ENCODE measurements at places on chromosomes 13 and 19.

- no peak for DNase-seq
Observed at GRCh38 chr13:42524487-42525034, 49.4 kb upstream of the TNFSF11 start.

- DNase-seq: no peak
Observed at GRCh38 chr13:95226932-95227695, 74.1 kb downstream of the ABCC4 start.

DNA sequence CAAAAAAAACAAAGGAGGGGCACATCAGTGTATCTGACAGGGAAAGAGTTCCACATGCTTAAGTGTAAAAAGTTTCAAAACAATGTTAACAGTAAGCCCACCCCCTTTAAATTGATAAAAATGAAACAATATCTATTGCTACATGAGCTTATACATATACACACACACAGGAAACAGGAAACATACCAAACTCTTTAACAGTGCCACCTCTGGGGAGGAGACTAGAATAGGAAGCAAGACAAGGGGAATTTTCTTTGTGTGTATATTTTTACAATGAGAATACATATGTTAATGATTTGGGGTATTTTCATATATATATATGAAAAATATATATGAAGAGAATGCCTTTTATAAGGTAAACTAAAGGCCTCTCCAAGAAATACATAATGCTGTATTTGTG is 44.7 kb downstream of the TPT1 start:
- DNase-seq: no peak

GRCh38 chr13:83211301-83211700 is 671.0 kb downstream of the SLITRK1 start:
- no peak for DNase-seq

DNA sequence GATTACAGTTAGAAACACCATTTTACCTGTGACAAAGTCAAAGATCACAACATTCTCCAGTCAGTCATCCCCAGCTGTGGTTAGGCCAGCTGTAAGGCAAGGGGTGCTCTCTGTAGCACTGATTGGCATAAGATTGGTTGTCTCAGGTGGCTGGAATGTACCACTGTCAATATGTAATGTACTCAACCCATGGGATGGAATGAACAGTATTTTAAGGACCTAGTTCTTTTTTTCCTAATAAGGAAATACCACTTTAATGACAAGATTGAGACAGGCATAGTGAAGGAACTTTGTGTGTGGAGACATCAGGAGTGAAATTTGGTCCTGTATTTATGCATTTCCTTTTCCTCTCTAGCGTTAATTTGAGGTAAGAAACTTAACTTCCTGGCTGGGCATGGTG is 310.7 kb downstream of the ITGBL1 start:
- no peak for DNase-seq

GRCh38 chr13:111662451-111662850 is 342.0 kb downstream of the TEX29 start:
- no peak for DNase-seq

DNA sequence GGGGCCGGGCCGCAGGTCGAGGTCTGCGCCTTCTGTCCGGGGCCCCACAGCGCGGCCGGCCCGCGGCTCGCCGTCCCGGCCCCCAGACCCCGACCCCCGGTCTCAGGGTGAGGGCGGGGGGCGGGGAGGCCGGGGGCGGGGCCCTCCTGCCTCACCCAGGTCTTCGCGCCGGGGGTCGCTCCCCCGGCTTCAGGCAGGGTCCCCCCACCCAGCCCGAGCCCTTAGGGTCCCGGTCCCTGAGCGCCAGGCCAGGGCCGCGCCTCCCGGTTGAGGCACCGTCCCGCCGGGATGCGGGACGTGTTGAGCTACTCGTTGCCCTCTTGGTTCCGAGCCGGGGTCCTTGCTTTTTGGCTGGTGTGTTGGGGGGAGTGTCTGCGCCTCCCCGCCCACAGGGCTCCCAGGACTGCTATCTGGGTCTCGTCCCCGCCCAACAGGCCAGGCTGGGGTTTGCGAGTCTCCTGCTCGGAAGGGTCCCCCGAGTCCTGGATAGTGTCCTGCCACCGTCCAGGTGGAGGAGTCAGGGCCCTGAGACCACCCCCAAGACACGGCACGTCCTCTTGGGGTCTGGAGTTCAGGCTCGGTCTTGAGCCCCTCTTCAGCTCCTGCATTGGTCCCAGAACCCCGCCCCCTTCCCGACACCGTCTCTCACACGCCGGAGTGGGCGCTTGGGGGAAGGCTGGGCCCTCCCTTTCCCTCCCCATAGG is 452 bp downstream of the PIAS4 start:
- peak; percentile 22 for DNase-seq

DNA sequence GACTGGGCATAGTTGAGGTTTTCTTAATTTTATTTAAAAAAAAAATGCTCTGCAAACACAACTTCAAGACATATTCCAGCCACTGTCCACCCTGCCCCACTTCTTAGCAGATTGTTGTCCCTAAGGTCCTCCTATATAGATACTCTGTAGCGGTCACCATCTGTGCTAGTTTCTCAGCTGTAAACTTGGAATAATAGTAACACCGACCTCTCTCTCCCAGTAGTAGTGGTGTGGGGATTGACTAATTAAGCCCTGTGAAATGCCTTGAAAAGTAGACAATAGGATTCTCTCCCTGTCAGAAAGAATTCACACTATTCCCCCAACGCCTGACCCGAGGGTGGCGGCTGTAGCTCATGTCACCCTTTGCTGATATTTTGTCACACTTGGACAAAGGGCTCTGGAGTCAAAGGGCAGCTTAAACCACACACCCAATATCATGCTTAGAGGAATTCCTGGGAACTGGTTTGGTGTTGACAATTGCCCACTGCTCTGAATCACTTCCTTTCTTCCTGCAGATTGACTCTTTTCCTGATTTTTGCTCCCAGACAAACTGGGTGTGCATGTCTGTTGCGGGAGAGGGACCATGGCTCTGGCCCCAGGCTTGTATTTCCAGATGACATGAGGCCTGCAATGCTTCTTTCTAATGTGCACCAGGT is 9.2 kb upstream of the SERP2 start:
- DNase-seq: peak; percentile 66

GRCh38 chr13:44096901-44097300 is 217.2 kb downstream of the LACC1 start:
- DNase-seq: no peak

DNA sequence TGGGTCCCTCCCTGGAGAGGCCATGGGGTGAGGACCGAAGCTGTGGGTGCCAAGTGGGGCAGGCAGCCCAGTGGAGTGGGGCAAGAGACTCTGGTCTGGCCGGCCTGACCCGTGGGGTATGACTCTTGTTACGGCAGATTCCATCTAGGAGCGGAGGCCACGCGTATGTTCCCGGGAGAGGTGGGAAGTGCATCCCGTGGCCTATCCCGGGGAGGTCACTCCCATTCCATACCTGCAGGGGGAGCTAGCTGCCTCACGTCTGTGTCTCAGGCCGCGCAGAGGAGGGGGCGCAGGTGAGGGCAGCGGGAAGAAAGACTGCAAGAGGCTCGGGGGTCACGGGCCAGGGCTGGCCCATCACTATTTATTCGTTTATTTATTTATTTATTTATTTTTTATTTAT is 4.9 kb downstream of the CSNK1G2 start:
- no peak for DNase-seq

- DNase-seq: no peak
Observed at GRCh38 chr13:37407156-37407555, 191.4 kb downstream of the POSTN start.

GRCh38 chr13:103282571-103283450 is 216.6 kb upstream of the SLC10A2 start:
- no peak for DNase-seq

DNA sequence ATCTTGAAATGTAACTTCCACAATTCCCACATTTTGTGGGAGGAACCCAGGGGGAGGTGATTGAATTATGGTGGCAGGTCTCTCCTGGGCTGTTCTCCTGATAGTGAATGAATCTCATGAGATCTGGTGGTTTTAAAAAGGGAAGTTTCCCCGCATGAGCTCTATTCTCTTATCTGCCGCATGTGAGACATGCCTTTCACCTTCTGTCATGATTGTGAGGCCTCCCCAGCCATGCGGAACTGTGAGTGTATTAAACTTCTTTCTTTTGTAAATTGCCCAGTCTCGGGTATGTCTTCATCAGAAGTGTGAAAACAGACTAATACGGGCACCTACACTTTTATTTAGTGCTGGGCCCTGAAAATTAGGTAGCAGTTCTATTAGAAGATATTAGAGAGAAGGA is 45.8 kb downstream of the TNFSF13B start:
- DNase-seq: no peak

DNA sequence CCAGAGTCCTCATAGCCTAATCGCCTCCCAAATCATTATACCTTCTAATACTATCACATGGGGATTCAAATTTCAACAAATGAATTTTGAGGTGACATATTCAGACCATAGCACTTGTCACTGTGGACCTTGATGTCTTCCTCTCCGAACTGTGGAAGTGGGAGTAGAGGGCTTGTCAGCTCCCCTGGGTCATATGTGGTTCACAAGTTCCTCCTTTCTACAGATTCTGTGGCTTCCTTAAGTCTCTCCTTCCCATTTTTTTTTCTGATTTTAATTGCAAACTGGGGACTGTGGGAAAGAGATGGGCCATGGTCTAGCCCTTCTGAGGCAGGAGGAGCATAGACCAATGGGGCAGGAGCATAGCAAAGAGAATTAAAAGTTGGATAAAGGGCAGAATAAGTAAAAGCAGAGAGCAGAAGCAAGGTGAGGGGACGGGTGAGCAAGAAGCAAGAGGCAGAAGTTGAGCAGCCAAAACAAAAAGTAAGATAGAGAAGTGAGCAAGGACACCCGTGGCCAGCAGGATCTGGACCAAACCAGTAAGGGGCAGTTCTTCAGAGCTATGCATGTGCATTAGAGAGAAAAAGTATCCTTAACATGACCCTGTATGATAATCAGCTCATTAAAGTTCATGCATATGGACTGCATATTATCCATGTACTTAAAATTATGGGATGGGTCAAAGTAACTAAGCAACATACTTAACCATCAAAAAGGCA is 2.6 kb upstream of the SIGLEC7 start:
- no peak for DNase-seq

GRCh38 chr19:7386308-7386707 is 37.6 kb downstream of the ARHGEF18 start:
- DNase-seq: no peak

GRCh38 chr13:19860884-19861655 is 2.4 kb downstream of the ZMYM5 start:
- DNase-seq: peak; percentile 3

GRCh38 chr19:8504171-8504570 is 1.7 kb upstream of the PRAM1 start:
- DNase-seq: no peak

DNA sequence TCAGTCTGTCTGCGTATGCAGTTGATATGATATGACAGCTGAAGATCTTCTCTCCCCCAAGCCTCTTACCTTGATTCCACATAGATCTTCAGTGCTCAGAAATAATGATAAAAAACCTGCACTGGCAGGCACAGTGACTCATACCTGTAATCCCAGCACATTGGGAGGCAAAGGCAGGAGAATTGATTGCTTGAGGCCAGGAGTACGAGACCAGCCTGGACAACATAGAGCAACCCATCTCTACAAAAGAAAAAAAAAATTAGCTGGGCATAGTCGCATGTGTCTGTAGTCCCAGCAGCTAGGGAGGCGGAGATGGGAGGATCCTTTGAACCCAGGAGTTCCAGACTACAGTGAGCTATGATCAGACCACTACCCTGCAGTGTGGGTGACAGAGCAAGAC is 551.0 kb upstream of the MIR17HG start:
- no peak for DNase-seq

- no peak for DNase-seq
Observed at GRCh38 chr13:106633321-106633720, 65.4 kb upstream of the ARGLU1 start.

- DNase-seq: no peak
Observed at GRCh38 chr13:99042521-99043250, 64.8 kb upstream of the DOCK9 start.

- no peak for DNase-seq
Observed at GRCh38 chr13:97120346-97120745, 101.8 kb upstream of the MBNL2 start.

GRCh38 chr19:45424191-45425058 is 708 bp upstream of the ERCC1 start:
- DNase-seq: peak; percentile 87

- DNase-seq: no peak
Observed at GRCh38 chr13:99351772-99352171, 44.6 kb upstream of the GPR183 start.

DNA sequence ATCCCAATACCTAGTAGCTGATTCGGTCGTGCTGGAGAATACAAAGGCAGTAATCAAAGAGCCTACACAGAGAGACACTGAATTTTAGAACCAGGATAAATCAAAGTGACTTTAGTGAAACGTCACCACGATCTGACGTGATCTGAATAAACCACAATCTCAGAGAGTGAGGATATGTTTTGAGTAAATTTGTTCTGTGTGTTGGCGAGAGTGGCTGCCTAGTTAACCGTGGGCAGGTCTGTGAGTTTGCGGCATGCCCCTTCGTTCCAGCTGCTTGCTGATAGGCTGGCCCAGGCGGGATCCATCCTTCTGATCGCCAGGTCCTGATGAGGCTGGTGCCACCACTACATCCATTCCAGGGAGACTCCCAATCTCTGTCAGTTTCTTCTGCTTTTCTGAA is 40.4 kb downstream of the LRCH1 start:
- DNase-seq: no peak

DNA sequence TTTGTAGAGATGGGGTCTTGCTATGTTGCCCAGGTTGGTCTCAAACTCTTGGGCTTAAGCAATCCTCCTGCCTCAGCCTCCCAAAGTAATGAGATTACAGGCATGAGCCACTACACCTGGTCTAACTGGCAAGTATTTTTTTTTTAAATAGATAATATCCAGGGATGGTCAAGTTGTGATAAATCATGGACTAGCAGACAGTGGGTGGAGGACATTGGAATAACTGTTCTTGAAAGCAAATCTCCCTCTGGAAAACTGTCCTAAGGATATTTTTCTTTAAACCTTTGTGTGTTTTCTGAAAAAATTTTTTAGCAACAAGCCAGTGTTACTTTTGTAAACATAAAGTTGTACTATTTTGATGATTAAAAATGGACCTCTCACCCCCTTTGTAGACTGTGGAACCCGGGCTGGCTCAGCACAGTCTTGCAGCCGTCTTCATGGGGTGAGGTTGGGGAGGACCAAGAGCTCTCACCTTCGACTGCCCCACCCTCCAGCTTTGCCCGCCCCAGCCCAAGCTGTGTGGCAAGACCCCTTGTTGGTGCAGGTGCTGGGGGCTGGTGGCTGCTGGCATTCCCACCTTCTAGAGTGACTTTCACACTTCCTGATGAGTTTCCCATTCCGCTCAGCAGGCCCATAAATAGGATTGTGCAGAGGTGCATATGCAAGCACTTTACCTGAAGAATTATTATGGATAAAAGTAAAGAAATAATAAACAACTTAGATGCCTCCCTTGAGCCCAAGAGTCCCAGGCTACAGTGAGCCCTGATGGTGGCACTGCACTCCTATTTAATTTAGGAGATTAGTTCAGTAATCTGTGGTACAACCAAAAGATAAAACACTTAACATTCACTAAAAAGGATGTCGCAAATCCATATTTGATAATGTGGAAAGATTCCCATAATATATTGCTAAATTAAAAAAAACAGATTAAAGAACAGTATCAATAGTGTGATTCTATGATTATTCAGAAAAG is 107.3 kb downstream of the GADD45B start:
- no peak for DNase-seq

- no peak for DNase-seq
Observed at GRCh38 chr19:55485439-55486011, 537 bp downstream of the NAT14 start.
